ENCODE measurements at places on chromosomes 7 and 10.

GRCh38 chr7:12133865-12134264, 77.2 kb upstream of the TMEM106B start:
- DNase-seq = no peak

- DNase-seq = no peak
Observed at GRCh38 chr7:69575651-69576050, 22.6 kb upstream of the AUTS2 start.

DNA sequence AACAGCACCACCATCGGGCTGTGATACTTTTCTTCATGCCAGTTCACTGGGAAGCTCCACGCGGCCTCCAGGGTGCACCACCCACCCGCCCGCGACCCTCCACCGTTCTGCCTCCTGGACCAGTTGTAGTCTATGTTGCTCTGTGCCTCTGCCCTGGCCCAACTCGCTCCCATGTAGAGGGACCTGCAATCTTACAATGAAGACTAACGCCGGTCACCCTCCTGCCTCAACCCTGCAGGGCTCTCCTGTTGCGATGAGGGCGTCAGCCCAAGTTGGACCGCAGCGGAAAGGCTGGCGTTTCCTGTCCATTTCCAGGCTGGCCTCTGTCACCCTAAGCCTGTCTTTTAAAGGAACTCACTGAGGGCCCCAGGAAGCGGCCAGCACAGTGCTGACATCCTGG, 34.9 kb downstream of the IL15RA start:
- no peak for DNase-seq

DNA sequence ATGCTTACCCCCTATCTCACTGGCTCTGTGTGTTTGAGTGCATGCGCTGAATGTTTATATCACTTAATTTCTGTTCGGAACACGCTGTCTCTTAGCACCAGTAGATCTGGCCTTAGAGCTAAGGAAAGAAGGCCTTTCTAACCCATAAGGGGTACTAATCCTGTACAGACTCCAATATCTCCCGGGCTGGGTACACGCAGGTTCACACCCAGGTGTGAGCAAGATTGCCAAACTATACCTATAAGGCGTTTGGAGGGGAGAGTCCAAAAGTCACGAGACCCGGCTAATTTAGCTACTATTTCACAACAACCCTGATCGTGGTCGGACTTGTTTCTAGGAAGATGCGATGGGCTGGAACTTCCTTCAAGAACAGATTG, 727 bp upstream of the PDSS1 start:
- peak; percentile 18 for DNase-seq

GRCh38 chr7:25026156-25026555, 46.2 kb upstream of the OSBPL3 start:
- no peak for DNase-seq

DNA sequence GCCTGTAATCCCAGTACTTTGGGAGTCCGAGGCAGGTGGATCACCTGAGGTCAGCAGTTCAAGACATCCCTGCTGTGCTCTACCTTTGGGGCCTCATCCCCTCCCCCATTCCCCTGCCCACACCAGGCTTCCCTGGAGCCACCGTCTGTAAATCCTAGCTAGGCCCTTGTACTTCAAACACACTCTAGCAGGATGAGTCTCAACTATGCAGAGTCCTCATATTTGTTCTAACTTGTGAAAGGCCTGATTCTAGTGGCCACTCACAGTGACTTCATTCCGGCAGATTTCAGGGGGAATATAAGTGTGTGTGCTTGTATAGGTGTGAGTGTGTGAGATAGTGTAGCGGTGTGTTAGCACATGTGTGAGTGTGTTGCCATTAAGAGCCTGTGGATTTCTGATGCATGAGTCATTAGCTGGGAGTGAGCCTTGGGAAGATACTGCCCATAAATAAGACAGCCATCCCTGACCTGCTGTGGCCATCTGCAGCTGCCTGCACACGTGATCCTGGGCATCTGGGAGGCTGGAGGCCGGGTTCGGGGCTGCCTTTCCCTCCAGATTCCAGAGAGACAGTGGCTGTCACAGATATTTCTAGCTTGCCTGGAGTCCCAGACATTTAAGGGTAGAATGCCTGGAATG, 1.7 kb upstream of the NEURL1 start:
- DNase-seq = peak; percentile 44

DNA sequence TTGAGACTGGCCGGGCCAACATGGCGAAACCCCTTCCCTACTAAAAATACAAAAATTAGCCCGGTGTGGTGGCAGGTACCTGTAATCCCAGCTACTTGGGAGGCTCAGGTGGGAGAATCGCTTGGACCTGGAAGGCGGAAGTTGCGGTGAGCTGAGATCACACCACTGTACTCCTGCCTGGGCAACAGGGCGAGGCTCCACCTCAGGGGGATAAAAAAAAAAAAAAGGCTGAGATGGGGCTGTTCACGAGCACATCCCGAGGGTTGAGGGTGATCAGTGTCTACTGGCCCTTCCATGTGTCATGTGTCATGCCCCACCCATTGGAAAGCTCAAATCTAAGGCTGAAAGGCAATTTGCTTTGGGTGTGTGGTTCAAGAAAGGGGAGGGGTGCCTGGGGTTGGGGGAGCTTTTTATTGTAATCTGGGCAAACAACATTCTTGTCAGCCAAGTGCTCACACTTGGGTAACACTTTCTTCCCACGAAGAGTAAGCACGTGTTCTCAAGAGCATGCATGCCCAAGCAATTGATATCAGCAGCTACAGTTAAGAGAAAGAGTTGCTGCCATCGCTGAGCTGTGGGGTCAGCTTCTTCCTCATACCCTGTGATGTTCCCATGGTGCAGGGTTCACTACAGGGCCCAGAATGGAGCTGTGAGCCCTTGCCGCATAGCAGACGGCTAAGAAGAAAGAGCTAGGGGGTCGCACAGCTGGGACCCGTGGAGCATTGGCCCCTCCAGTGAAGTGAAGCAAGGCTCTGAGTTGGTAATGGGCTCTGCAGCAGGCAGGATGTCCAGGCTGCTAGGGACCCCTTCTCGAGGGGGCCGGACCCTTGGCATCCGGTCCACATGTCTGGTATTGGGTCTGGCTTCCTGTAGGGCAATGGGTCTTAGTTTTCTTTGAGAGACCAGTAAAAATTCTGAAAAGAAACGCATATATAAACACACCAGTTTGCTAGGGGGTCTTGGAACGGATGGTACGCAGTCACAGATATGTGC, 9.9 kb upstream of the ACSL5 start:
- no peak for DNase-seq

DNA sequence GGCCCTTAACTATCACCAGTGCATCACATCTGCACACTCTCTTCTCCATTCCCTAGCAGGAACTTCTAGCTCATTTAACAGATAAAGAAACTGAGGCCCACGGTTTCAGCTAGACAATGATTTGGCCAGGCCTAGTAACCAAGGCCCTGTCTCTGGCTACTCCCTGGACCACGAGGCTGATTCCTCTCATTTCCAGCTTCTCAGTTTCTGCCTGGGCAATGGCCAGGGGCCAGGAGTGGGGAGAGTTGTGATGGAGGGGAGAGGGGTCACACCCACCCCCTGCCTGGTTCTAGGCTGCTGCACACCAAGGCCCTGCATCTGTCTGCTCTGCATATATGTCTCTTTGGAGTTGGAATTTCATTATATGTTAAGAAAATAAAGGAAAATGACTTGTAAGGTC, 13.5 kb downstream of the AQP1 start:
- no peak for DNase-seq

GRCh38 chr7:20861468-20861867, 74.8 kb upstream of the SP8 start:
- DNase-seq = no peak

- DNase-seq = no peak
Observed at GRCh38 chr7:42986781-42987248, 54.6 kb downstream of the MRPL32 start.

DNA sequence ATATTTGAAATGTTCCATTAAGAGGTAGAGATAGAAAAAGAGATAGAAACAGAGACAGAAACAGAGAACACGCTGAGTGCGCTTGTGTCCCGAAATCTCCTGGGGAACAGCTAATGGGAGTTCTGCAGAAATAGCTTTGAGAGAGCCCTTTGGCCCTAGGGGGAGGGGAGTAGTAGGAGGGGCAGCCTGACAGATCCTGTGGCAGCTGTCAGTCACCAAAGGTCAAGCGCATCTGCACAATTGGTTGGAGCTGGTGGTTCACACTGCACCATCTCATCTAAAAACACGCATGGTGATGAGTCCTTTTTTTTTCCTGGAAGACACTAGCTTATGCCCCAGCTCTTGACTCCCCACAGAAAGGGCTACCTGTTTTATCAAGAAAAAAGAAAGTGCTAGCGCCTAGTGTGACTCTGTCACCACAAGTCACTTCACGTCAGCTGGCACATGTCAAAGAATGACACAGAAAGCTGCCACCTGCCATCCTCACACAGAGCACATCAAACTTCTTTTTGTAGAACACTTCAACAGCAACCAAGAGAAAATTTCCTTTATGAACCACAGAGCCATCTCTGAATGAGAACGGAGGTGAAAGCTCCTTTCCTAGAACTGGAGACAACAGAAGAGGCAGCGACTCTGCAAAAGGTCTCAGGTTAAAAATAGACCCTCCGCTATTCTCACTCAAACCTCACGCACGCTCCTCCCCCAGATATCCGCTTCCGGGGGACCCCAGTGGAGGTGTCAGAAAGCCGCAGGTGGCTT, 125.7 kb downstream of the GFRA1 start:
- DNase-seq = no peak

DNA sequence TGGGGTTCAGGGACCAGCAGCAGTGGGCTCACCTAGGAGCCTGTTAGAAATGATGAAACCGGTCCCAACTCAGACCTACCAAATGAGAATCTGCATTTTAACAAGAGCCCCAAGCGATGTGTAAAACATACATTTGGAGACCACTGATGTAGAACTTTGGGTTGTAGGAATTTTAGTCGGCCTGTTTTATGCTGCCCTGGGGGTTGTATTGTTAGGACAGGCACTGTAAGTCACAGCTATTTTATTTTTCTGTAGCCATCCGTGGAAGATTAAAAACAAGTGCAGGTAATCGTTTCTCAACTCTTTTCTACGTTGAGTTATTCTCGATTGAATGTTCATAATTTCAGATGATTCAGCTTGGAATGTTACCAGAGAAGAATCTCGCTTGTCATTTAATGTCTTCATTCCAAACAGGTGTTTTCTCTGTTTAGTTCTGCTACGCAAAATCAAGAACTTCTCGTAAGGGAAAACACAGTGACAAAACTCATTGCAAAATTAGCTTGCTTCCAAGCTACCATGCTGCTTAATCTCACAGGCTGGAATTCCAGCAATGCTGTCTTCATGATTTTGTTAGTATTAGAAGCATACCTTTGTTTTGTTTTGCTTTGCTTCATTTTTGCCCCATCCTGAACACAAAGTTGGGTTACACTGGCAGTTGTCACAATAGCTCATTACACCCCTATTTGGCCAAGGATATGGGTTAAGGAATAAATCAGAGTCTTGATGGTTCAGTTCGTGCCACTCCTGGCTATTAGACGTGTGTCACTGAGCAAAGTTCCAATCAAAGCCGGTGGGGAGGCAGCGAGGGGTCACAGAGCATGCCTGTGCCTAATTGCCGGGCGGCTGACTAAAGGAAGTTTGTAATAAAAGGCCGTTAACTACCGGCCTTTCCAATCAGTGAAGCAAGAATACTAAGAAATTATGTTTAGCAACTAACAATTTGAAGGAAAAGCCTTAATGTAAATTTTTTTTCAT, 676.9 kb downstream of the GATA3 start:
- DNase-seq = no peak

- no peak for DNase-seq
Observed at GRCh38 chr7:157300369-157300825, 36.4 kb upstream of the DNAJB6 start.

DNA sequence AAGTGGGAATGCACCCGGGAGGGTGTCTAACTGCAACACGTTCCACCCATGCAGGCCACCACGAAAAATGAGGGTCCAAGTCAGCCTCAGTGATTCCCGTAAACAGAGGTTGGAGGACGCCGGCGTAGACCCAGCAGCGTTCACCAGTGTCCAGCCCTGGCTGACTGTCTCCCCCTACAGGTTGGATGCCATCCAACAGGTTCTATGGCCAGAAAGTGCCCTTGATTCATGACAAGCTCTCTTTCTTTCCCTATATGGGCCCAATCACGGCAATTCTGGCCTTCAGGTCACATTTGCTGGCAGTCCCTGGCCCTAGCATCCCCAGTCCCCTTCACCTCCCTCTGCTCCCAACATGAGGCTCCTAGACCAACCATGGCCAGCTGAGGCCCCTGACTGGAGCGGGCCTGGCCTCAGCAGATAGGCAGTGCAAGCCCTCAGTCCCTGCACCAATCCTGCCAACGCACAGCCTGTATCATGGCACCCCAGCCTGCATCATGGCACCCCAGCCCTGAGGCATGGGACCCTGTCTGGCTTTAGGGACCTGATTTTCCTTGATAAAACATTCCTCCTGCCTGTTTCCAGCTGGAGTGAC, 227.4 kb downstream of the GRID1 start:
- peak; percentile 23 for DNase-seq

GRCh38 chr7:43372676-43373355, 210.1 kb upstream of the STK17A start:
- DNase-seq = no peak

GRCh38 chr7:19526639-19527038, 182.2 kb downstream of the POLR1F start:
- DNase-seq = no peak

DNA sequence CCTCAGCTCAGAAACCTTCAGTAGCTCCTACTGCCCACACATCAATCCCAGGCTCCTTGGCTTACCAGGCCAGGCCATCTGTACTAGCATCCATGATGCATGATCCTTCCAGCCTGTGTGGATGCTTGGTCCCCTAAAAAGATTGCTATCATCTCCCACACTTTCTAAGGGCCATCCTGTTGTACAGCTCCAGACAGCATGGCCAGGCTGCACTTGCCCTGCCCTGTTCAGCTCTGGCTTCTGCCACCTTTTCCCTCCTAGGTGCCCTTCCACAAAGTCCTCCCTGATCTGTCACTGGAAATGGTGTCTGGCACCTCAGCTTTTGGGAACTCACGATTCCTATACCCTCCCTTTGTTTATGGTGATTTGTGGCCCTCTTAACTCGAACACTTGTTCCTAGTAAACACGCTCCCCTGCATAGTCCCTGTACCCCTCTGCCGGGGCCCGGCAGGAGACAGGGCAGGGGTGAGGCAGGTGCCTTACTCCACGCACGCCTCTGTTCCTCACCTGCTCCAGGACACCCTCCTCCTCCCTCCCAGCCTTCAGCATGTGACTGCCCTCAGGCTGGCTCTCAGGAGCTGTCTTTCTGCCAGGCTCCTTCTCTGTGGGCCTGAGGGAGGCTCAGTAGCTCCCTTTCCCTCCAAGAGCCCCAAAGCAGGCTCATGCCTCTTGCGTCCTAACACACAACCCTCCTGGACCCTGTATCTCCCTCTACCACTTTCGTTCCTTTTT, 71.8 kb downstream of the CDH23 start:
- no peak for DNase-seq

DNA sequence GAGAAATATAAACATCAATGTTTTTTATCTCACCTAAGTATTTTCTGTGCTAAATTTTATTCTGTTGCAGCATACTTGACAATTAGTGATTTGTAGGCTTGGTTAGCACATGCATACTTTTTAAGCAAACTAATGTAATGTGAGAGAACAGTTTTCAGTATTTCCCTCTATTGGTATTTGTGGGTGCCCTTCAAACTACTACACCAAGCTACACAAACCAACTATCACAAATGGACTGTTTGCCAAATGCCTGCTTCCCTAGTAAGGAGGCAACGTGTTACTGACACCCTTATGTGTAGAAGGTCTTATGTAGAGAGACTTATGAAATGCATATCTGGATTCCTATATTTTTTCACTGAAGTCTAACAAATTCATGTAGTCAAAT, 98.4 kb upstream of the FZD1 start:
- DNase-seq = no peak

GRCh38 chr7:44348851-44349781, 23.7 kb upstream of the CAMK2B start:
- DNase-seq = no peak

GRCh38 chr10:48791267-48791928, 106.7 kb downstream of the WDFY4 start:
- DNase-seq = no peak
